ENCODE measurements at places on chromosomes 13 and 19.

- no peak for DNase-seq
Observed at GRCh38 chr19:4996701-4997100, 27.8 kb downstream of the KDM4B start.

- DNase-seq, result no peak
Observed at GRCh38 chr13:46378411-46378810, 8.6 kb downstream of the RUBCNL start.

- no peak for DNase-seq
Observed at GRCh38 chr13:93409816-93410215, 183.2 kb downstream of the GPC6 start.

GRCh38 chr19:20787786-20788185, 11.7 kb downstream of the ZNF66 start:
- DNase-seq, result no peak

GRCh38 chr19:29753190-29753933, 38.3 kb upstream of the C19orf12 start:
- DNase-seq, result no peak

DNA sequence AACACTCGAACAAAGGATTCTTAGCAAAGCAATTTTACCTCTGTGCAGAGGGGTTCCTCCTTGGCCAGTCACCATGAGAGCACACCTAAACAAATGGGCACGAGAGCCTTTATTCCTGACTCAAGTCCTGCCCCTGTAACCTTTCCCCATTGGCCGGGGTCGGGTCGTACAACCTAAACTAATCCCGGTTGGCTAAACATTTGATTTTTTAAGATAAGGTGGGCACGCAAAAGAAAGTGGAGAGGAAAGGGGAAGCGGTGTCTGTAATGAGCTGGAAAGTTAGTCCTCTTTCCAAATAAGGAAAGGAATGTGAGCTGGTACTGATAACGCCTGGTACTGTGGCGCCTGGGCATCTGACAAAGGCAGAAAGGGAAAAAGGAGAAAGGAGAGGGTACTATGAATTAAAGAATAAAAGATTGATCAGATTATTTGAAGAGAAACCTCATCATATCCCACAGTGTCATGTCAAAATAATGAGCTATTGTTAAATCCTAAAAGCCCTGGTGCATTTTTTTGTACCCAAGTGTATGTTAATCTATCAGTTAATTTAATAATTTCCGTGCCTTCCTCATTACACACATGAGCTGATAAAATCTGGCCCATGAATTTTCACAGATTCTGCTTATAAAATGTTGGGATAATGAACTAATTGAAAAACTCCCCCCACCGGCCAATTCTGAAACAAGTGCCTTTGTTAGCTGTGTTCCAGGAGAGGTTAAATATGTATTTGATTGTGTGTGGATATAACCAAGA, 335.7 kb downstream of the RFC3 start:
- no peak for DNase-seq

Data from NCI-H2081 (cell line).